ENCODE measurements at places on chromosomes 2 and 18.
A peak's percentile ranks its signal among the peaks of the same experiment; 100 is the strongest.

GRCh38 chr2:130768191-130768855, 13.0 kb downstream of the AMER3 start:
- no peaks in the 10 kb centered on the region for H3K36me3 ChIP-seq
- no peaks in the 10 kb centered on the region for H3K4me1 ChIP-seq
- no peak overlapping the region for H3K27ac ChIP-seq
- H3K27me3 ChIP-seq = no peaks in the 10 kb centered on the region

GRCh38 chr2:84880645-84881521, at the start of gene TRABD2A:
TRABD2A (minus strand) TSS chr2:84881084; CDS start chr2:84881039, 45 bp downstream.
- peaks cover 16% of the 10 kb centered on the region for H3K27me3 ChIP-seq
- peaks cover 21% of the 10 kb centered on the region for H3K4me1 ChIP-seq
- H3K36me3 ChIP-seq = no peaks in the 10 kb centered on the region
- peak; percentile 28 for DNase-seq
- peak within 1 kb of the TSS; percentile 64 for H3K4me3 ChIP-seq

DNA sequence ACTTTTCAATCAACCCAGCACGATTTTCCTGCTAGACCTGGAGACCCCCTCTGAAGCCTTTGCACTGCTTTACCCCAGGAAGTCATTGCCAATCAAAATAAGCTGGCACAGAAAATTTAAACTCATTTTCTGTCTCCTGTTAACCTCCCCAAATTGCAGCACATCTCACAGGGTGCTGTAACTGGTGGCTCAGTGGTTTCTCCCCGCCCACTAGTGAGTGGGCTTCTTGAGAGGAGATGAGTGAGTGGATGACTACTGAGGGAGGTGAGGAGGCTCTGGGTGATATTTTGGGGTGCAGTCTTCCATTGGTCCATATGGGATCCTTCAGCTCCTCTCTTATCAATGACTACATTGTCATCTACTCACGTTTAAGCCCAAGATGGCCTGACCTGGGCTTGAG, 239.8 kb upstream of the HS6ST1 start:
- no peaks in the 10 kb centered on the region for H3K36me3 ChIP-seq
- H3K27me3 ChIP-seq = no peaks in the 10 kb centered on the region
- no peak for DNase-seq
- no peak overlapping the region for H3K27ac ChIP-seq
- no peak overlapping the region for H3K4me3 ChIP-seq

GRCh38 chr2:160918906-160919503, 241.2 kb upstream of the TANK start:
- H3K36me3 ChIP-seq = no peaks in the 10 kb centered on the region
- DNase-seq = peak; percentile 50
- no peak overlapping the region for H3K4me3 ChIP-seq
- no peaks in the 10 kb centered on the region for H3K27me3 ChIP-seq
- H3K4me1 ChIP-seq = peaks cover 4% of the 10 kb centered on the region

- H3K4me3 ChIP-seq = no peak overlapping the region
- H3K27me3 ChIP-seq = no peaks in the 10 kb centered on the region
- H3K4me1 ChIP-seq = no peaks in the 10 kb centered on the region
- DNase-seq = peak; percentile 63
These were observed 17.2 kb upstream of the ASXL3 start for GRCh38 chr18:33560686-33561370.
